ENCODE measurements at places on chromosomes 16 and 17. TPM values are rescaled to one million over a fixed set of nuclear protein-coding genes. Genes with fewer than 3 reads are reported as not detected.

GNGT2 gene
- 32.9 TPM for total RNA-seq

DNA sequence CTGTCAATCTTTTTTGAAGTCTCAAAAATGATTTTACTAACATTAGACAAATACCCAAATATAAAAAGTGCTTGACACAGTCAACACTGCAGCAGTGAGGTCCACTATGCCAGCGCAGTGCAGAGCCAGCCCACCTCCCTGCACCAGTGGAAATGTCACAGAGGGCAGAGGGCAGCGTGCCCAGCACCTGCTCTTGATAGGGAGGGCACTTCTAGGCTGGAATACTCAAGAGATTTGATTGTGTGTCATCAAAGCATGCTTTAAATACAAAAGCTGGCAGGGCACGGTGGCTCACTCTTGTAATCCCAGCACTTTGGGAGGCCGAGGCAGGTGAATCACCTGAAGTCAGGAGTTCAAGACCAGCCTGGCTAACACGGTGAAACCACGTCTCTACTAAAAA lies 136.0 kb downstream of the ANKRD11 start:
- DNase-seq: no peak

DNA sequence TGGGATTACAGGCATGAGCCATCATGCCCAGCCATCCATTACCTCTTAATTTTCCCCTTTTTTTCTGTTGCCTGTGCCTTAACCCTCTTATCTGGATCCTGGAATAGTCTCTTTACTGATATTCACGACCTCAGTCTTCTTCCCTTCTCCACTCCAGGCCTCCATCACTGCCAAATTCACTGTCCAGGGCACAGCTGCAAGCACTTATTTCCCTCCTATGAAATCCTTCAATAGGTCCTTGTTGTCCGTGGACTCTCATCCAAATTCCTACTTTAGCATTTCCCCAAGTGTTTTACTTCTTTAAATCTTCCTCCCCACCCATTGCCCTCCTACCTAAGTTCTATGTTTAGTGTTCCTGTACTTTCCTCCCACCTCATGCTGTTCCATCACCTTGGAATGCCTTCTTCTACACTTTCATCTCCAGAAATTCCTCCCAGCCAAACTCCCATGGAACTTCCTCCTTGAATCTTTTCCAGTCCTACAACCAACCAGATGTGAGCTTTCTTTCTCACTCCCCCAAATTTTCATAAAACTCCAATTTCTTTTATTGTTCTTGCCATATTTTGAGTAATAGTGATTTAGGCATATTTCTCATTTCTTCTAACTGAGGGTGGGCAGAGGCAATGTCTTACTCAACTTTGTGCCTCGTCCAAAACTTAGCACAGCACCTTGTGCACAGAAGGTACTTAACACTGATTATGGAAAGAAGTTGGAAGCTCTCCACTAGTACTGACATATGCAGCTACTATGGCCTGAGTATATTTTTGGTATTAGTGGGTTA lies 35.3 kb downstream of the FAM20A start:
- no peak for DNase-seq

DNA sequence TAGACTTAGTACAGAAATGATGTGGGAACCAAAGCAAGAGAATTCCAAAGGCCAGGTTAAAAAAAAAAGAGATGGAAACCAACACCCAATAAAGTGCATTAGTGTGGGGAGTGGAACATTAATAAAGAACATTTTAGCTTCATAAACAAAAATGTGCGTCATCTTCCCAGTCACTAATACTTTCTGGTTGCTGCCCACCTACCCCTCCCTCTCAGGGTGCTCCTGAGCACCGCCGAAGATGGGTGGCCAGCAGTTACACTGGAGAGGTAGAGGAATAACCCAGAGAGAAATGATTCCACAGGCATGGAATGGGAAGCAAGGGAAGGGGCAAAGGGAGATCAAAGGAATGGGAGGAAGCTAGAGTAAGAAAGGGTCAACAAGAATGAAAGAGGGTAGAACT lies 6.0 kb upstream of the CHD3 start:
- DNase-seq: no peak

DNA sequence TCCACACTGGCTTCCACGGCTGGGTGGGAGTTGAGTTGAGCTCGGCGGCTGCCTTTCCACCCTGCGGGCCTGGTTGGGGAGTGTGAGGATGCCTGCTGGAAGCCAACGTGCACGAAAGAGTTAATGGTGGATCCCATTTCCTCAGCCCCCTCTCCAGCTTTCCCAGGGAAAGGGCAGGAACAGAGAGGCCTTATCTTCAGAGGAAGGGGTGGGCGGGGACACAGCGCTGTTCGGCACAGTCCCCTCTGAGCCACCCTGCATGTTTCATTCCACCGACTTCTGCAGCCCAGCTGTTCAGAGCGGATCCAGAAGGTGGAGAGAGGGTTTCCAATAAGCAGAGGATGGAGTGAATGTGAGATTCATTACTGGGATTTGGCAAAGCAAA lies 295.3 kb downstream of the SEC14L1 start:
- no peak for DNase-seq

GRCh38 chr16:77043076-77043475 lies 147.9 kb upstream of the MON1B start:
- no peak for DNase-seq

- no peak for DNase-seq
Measured at GRCh38 chr17:10614536-10615155, 42.5 kb downstream of the MYH3 start.
